Activated CD8-positive, alpha-beta memory T cell treated with anti-CD3 and anti-CD28 coated beads for 1 hour (primary cell): ENCODE measurements at places on chromosomes 5 and 9.

GRCh38 chr9:112971415-112971814 is 40.6 kb downstream of the ZNF883 start:
- DNase-seq: no peak

DNA sequence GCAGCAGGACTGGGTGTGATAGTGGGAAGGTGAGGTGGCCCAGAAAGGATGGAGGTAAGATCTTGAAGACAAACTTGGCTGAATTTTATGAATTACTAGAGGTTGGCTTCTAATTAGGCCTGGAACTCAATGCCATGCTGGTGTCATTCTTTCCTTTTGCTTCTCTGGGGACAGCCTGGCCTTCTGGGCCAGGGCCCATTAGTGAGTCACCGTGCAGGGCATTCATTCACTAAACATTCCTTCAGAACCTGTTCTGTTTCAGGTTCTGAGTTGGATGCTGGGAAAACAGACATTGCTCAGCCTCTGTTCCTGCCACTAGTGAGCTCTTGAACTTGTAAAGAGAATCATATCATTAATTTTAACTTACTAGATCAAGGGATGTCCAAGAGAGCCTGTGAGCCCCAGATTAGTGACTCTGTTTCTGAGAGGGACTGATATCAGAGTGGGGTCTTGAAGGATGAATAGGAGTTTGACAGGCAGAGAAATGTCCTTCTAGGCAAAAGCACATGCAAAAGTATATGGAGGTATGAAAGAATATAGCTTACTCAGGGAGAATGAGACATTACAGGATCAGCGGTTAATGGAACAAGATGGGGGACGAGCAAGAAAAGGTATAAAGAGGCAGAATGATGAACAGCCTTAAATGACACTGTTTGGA is 66.5 kb downstream of the LHX2 start:
- no peak for DNase-seq

DNA sequence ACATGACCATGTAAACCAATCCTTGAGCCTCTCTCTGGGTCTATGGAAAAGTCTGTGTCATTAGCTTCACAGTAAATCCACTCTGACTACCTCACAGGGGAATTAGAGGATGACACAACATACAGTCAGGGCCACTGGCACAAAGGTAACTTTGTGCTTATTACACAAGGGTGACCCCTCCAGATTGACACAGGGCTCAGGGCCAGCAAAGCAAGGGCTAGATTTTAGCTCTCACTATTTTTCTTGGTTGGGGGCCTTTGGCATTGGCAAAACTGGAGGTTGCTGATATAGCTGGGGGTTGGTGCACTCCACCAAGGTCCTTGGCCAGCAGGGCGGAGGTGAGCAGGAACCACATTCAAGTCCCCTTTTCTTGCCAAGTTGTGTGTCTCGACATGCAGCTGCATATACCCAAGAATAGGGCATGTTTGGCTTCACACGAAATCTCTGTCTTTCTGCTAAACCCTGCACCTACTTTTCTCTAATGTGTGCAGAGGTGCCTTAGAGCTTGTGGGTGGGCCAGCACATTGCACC is 15.2 kb upstream of the OSMR start:
- DNase-seq: no peak

- DNase-seq: no peak
These were observed 147.8 kb downstream of the TTLL11 start for GRCh38 chr9:121945281-121945680.

DNA sequence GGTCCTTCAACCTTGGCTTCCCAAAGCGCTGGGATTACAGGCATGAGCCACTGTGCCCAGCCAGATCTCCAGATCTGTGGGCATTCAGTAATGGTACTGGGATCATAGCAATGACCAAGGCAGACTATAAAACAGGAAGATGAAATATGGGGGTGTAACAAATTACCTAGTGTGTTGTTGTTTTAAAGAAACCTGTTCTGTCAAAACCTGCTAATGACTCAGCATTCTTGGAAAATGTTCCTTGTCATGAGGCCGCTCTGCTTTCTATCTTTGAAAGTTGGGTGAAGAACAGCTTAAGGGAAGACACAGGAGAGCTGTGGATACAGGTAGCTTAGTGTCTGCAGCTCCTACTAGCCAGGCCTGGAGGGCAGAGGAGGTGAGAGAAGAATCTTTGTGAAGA is 19.4 kb downstream of the TARS1 start:
- no peak for DNase-seq

DNA sequence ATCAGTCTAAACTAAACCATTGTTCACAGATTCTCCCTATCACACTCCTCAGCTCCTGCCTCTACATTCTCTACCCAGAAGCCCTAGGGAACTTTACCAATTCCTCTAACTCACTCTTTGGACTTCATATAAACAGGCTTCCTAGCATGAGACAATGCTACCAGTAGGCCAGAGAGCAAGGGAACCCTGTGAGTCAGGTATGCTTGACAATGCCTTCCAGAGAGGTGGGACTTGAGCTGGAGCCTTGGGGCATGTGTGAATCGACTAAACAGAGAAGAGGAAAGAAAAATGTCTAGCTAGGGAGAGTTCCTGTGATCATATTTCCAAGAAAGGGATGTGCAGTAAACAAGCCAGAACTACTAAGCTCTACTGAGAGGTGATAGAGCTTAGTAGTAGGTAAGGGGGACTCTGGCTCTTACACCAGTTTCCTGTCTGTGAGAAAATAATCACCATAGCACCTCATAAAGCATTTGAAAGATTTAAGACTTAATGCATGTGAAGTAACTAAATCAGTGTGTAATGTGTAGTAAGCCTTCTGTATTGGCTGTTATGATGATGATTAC is 6.4 kb upstream of the RFK start:
- DNase-seq: no peak

DNA sequence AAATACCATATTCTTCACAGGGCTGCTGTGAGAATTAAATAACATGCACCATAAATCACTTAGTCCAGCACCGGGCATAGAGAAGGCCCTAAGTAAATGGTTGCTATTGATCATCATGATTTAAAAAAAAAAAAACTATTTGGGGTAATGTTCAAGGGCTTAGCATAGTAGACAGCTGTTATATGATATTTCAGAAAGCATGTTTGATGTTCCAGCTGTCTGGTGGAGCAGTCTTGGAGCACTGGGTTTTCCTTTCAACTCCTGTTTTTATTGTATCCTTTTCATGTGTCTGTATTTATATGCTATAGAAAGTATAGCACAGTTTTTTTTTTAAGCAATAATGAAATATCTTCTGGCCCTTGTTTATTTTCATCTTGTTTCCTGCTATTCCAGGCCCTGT is 28.0 kb upstream of the TOMM5 start:
- DNase-seq: no peak

DNA sequence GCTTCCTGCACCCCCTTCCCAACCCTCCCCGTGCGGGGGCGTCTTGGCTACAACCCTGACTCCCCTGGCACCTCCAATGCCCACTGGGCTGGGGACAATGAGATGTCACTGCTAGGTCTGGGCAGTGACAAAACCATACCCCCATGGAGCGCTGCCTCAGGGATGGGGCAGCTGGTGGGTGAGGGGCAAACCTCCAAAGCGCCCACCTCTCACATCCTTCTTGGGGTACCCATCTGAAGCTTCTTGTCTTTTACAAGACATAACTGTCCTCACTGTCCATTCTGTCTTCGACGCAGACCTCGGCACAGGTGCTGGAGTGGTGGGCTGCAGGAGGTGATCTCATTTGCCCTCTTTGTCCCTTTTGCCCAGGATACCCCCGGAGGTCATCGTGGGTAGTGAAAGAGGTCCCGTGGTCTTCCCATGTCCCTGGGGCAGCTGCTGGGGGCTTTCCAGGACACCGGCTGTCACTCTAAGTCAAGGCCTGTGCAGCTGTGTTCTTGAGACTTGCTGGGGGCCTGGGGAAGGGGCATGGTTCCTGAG is 27.8 kb upstream of the CSF1R start:
- no peak for DNase-seq

DNA sequence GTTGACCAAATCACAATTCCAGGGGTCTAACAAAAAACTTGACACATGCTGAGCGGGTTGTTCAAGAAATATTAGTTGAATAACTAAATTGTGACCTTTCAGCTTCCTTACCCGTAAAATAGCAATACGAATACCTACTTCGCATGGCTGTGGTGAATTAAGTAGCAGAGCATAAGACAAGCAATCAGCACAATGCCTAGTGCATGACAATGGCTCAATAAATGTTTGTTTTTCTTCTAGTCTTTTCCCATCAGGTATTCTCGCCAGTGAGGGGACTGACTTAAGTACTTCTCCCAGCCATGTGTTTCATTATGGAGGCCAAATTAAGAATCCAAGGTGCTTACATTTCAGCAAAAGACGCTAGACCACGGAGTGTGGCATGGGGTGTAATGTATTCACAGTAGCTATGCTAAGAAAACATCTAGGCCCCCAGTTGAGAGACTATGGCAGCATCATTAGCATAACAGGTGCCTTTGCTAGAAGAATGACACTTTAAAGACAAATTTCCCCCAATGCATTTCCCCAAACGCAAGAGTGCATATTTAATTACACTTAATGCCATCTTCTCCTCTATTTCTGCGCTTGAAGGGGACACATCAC is 145.9 kb downstream of the ASTN2 start:
- no peak for DNase-seq

DNA sequence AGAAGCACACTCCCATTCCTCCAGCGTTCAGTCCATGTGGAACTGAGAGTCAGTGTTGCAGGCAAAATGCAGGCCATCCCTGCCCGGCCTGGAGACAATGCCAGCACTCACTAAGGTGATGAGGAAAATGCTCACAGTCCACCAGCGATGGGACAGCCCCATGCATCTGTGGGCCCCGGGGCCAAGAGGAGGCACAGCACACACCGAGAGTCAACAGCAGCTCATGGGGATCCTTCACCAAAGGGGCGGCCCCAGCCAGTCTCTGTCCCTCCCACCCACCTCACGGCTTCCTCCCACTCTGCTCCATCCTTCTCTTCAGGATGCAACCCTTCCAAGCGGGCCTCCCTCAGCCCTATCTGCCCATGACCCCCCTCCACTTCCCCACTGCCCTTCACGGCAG is 6.2 kb downstream of the SEMA4D start:
- DNase-seq: no peak

- no peak for DNase-seq
These were observed 2.4 kb downstream of the TMOD1 start for GRCh38 chr9:97503862-97504210.

- peak; percentile 23 for DNase-seq
These were observed 35.9 kb downstream of the TGFBR1 start for GRCh38 chr9:99140685-99141314.

DNA sequence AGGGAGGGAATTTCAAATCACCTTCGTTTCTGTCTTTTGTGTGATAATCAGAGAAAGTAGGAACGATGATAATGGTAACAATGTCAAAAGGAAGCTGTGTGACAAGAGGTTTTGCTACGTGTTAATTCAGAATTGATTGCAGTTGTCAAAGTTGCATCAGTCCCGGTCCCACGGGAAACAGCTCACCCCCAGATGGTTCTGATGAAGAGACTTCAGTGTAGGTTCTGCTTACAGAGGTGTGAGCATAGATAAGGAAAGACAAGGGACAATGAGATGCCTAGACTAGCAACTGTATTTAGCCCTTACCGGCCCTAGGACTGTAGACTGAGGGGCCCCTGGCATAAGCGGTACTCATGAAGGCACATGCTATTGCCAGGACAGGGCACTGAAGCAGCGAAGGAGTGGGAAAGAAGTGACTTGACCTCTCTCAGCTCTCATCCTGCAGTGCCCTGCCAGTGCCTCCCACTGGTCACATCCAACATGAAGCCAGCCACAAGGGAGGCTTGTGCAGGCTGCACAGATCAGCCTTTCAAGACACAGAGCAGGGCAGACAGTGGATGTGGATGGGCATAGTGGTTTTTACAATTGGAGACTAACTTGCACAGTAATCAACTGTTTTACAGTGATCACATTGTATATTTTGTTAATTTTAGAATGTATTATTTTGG is 21.1 kb downstream of the PDE8B start:
- DNase-seq: no peak

- DNase-seq: no peak
These were observed 14.9 kb upstream of the GABRG2 start for GRCh38 chr5:162052676-162053075.

- no peak for DNase-seq
These were observed 44.7 kb upstream of the CD180 start for GRCh38 chr5:67241326-67241725.

- no peak for DNase-seq
These were observed 207.2 kb downstream of the ENC1 start for GRCh38 chr5:74433255-74433895.

DNA sequence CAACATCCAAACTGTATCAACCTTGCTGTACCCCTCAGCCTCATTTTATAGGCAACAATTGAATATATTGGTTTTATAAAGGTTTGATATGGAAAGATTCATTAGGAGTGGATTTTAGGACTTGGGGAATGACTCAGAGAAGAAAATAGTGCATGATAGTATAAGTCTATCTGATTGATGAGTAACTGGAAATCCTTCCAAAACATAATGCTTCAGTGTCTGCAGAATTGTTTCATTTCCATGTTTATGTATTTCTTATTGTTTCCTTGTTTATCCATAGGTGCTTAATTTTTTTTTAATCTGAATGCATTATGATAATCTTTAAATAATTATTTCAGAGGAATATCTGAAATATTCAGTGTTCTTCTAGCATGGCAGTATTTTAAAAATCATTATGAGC is 12.6 kb downstream of the JAK2 start:
- no peak for DNase-seq

DNA sequence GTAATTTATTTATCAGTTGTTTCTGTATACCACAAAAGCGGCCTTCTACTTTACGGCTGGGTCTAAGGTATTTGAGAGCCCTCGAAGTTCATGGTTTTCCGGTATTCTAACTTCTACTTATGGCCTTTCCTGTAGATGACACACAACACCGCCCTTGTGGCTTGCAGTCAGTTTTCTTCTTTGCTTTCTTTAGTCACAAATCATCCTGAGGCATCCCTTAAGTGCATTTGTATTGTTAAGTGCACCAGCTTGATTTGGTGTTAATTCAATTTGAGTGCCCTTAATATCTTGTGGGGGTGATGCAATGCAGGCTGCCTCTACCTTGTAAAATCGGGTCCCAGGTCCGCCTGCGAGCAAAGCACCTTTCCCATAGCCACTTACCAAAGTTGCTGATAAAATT is 511.9 kb downstream of the CCDC171 start:
- no peak for DNase-seq

DNA sequence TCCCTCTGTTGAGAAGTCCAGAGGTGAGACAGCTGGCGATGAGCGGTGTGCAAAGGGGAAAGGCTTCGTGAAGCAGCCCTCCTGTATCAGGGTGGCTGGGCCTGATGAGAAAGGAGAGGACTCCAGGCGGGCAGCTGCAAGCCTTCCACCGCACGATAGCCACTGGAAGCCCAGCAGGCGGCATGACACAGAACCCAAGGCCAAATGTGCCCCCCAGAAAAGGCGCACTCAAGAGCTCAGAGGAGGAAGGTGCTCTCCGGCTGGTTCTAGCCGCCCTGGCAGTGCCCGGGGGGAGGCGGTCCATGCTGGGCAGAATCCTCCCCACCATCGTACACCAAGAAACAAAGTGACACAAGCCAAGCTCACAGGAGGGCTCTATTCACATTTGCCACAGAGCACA is 60.3 kb downstream of the TEX10 start:
- DNase-seq: no peak

GRCh38 chr5:72107131-72107900 is at the start of gene MAP1B:
Gene MAP1B (plus strand): TSS chr5:72107475. CDS start chr5:72107532, 57 bp downstream.
- no peak for DNase-seq
